ENCODE measurements at places on chromosomes 5 and 9.

- no peak for DNase-seq
Observed at GRCh38 chr9:110942522-110942921, 95.7 kb downstream of the LPAR1 start.

DNA sequence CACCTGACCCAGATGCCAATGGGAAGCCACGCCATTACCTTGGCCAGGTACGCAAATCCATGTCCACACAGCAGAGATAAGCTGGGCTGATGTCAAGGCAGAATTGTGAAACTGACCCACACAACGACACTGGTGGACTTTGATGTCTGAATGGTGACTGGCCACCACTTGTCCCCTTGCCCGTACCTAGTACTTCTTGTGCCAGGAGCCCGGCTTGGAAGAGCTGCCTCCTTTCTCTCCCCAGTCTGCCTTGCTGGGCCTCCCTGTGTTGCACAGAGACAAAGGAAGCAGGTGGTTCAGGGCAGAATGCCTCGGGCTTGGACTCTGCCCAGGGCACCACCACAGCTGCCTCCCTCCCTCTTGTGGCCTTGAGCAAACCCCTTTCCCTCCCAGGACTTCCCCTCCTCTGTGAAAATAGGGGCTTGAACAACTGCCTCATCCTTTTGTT is 23.3 kb downstream of the PTGES2 start:
- no peak for DNase-seq

DNA sequence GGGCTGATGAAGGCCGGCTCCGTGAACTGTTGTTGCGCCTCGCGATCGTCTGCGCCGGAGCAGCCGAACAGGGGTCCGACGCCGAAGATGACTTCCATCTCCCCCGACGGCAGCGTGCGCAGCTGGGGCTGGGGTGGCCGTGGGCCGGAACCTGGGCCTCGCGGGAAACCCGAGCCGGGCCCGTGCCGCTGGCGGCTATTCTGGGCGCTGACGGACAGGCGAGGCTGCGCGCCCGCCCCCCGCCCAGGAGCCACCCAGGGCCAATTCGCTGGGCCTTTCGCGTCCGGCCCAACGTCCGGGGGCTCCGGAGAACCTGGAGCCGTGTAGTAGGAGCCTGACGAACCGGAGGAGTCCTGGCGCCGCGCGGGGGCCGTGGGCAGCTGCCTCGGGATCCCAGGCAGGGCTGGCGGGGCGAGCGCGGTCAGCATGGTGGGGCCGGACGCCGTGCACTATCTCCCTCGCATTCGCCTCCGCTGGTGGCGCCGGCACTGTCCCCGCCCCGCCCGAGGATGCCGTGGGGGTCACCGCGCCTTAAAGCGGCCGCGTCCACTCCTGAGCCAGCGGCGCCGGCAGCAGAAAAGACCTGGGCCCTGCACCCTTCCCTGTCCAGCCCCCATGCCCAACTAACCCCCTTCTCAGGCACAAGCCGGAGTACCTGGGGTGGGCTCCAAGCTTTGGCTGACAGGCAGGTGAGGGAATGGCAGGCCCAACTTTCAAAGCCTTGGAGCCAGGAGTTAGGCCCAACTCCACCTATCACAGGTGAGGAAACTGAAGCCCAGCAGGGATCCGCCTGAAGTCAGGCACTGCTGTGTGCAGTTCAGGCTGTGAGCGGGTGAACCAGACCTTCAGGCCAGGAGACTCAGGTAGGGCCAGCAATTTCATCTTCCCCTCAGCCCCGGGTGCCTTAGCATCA is at the start of gene PROB1:
Gene PROB1, minus strand, starts transcription at position 451 of the 913 bp plus-strand sequence. Its CDS starts 23 bp downstream, at position 428.
- DNase-seq: no peak

GRCh38 chr5:149404746-149405549 is 25.9 kb upstream of the IL17B start:
- DNase-seq: no peak

DNA sequence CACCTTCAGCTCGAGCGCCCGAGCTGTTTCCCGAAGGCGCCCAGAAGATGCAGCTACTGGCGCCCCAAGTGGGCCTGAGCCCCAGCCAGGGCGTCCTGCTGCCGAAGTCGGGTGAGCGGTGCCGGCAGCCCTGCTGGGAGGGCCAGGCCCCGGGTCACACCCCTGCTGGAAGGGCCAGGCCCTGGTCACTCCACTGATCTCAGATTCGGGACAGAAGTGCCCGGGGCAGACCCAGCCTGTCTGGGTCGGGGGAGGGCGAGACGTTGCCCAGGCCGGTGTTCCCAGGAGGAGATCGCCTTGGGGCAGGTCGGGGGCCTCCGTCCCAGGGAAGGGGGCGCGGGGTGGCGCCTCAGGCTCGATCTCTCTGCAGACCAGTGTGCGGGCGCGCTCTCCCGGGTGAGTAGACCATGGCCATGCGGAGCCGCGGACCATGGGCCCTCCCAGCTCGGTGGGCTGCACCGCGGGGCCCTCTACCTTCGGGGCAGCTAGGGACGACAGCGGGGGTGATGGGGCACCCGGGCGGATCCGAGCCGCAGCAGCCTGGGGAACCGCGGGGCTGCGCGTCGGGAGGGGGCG is 2.3 kb downstream of the LCNL1 start:
- no peak for DNase-seq

DNA sequence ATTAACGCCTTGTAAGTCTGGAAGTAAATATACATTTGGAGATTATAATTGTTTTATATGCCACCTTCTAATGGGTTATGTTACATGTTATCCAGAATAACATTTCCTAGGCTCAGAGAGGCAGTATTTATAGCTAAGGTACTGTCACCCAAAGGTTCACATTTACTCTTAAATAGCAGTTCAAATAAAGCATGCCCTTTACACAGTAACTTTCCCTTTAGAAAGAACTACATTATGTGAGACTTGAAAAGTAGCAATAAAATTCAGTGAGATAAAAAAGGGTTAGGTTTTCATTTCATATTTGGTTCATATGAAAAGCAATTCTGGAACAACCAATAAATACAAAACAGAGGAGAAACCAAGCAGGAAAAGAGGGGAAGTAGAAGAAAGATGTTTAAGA is 35.1 kb downstream of the SKIC3 start:
- no peak for DNase-seq

DNA sequence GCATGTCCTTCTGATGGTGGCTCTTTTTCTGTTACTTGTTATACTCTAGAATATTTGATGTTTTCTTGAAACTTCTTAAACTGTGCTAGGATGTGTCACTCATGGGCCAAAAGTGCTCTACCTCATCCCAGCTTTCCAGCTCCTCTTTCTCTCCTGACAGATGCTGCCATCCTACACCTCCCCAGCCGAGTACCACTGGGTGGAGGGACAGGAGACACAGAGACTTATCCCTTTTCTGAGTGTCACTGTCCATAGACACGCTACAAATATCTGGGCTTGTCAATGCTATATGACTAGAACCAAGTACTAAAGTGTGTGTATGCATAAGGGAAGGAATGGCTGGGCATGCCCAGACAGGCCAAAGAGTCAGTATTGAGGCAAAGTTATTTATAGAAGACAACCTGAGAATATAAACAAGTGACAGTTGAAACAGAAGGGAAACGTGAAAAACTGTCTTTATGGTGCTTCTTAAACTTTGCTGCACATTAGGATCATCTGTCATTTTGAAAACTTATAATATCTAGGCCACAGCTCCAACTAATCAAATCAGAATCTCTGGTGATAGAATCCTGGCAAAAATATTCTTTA is 188.0 kb downstream of the CARTPT start:
- no peak for DNase-seq

DNA sequence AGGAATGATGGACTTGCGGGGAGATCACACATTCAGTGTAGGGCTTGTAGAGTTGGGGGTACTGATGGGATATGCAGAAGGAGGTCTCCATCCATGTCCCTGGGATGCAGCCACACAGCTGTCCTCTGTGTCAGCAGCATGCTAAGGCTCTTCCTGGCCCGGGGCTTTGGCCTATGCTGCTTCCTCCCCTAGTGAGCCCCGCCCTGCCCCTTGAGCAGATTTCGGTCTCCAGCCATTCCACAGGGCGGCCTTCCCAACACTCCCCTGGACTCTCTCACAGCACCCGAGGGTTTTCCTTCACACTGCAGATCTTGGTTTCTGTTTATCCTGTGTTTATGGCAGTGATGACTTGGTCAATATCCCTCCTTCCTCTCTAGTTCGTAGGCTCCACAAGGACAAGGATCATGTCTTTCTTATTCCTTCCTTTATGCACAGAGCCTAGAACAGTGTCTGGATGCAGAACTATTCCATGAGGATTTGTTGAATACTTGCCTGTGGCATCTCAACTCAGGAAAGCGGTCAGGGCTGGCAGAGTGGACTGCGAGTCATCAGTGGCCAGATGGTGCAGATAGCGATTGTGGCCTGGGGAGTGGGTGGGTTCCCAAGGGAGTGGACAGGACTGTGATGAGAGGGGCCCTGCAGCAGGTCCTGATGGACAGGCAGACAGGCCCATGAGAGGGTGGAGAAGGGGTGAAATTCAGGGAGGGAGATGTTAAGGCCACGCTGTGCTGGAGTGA is 114.2 kb downstream of the RGS3 start:
- no peak for DNase-seq

GRCh38 chr9:5799314-5799713 is 33.6 kb downstream of the ERMP1 start:
- peak; percentile 9 for DNase-seq

DNA sequence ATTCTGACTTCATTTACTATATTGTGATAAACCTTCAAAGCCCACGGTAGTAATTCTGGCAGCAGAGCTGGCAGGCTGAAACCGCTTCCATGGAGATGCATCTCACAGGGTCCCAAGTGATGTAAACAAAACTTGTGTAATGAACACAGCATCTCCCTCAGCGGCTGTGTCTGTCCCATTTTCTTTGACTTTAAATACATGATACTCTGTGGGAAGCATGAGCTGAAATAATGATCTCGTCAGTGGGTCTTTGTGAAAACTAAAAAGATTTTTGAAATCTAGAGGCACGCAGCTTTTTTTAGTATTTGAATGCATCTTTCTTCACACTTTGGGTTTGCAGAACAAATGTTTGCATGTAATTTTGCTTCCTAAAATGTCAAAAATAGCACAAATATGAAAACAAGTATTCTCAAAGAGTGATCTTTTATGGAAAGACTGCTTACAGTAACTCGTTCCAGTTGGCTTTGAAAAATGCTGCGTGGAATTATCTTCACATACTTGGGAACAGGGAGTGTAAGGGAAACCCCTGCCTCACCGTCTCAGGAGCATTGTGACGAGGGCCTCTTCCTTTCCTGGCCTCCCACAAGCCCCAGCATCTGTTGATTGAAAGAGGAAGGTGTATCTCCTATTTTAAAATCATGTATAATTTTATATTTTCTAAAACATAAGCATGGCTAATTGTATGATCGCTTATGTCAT is 18.1 kb upstream of the LPCAT1 start:
- DNase-seq: no peak

GRCh38 chr5:138981586-138981985 is 106.5 kb upstream of the LRRTM2 start:
- DNase-seq: no peak

GRCh38 chr5:101346447-101346846 is 443.4 kb upstream of the ST8SIA4 start:
- DNase-seq: no peak

- DNase-seq: peak; percentile 87
Observed at GRCh38 chr9:134738869-134739659, 97.5 kb downstream of the COL5A1 start.

GRCh38 chr9:22116758-22117157 is 107.7 kb upstream of the CDKN2B start:
- no peak for DNase-seq

DNA sequence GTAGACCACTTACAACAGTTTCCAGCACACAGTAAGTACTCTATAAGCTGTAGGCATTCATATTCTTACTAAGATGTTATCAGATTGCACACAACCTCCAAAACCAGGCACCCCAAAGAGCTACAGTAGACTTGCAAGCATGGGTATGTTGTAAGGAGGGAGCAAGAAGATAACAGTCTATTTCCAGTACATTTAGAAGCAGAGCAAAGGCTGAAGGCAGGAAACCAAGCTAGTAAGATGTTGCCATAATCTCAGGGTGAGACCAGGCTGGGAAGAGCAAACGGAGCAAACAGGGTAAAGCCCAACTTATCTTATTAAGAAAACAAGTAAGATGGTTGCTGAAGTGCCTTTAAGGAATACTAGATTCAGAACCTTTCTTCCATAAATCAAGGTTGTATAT is 161.1 kb downstream of the GLIS3 start:
- DNase-seq: no peak

DNA sequence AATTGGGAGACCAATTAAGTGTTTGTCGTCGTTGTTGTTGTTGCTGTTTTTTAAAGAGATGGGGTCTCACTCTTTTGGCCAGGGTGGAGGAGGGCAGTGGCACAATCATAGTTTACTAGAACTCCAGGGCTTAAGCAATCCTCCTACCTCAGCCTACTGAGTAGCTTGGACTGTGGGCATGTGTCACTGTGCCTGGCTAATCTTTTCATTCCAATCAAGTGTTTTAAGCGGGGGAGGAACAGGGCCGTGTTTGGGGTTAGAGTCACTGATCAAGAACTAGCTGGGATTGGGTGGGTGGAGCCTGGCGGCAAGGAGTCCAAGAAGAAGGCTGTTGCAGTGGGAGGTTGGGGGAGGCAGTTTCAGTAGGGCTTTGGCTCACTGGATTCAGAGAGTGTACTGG is 13.8 kb downstream of the SNX30 start:
- DNase-seq: no peak

- DNase-seq: no peak
Observed at GRCh38 chr5:77957516-77957915, 181.4 kb upstream of the TBCA start.

DNA sequence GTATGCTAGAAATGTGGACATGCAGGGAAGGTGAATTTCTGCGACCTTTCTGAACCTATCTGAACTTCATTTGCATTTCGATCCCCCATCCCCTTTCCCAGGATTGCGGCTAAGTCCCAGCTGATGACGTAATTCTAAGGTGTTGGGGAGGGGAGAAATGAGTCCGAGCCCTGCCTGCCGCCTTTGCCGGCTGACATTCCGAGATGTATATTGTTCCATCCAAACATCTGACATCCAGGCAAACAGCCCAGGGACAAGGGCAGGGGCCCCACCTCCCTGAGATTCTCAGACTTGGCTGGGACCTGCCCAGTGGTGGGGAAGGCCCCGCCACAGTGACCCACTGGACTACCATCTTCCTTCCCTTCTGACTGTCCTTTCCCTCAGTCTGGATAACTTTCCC is 494.6 kb downstream of the ENC1 start:
- no peak for DNase-seq

- no peak for DNase-seq
Observed at GRCh38 chr5:126769703-126770102, 7.2 kb upstream of the LMNB1 start.

DNA sequence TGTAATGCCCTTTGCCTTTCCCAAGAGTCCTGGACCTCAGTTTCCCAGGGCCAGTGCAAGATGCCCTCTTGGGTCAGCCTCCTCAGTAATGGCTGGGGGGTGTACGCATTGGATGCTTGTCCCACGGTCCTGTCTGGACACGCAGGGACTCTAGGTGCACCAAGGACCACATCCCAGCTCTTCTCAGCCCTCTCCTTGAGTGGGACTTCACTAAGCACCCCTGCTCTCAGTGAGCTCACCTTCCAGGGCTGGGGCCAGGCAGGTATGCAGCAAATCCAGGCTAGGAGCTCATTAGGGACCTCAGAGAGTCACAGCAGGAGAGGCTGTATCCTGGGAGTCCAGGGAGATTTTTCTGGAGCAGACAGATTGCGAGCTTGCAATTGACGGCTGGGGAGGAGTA is 59.8 kb downstream of the MACROH2A1 start:
- DNase-seq: no peak

Data from HuH-7 (cell line).